ENCODE measurements at places on chromosomes 13 and 19.

GRCh38 chr13:110150384-110151101 is 156.4 kb downstream of the COL4A1 start:
- no peak for DNase-seq

GRCh38 chr19:42352301-42353259 is 27.1 kb downstream of the MEGF8 start:
- DNase-seq = no peak

- no peak for DNase-seq
Observed at GRCh38 chr13:98514288-98514687, 62.6 kb downstream of the STK24 start.

DNA sequence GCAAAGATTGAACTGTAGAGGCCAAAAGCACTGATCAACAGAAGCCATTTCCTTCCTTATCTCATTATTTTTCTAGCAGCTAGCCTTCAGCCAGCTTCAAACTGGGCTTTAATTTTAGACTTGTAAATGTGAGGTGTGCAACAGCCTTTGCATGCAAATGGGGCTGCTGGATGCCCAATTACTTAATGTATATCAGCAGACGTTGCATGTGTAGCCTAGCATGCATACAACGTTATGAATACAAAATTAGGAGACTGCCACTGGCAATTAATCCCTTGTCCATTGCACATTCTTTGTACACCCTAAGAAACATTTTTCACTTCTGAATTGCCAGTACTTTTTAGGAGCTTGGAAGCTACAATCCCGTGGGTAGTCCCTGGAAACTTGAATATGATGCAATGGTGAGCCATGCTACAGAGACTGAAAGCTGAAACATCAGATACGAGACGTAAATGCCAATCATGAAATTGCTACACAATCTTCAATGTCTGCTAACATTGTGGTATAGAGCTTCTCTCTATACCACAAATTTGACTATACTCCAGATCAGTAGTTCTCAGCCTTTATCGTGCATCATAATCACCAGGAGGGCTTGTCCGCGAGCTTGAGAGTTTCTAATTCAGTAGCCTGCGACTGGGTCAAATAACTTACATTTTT is 20.2 kb downstream of the EPSTI1 start:
- DNase-seq = no peak

DNA sequence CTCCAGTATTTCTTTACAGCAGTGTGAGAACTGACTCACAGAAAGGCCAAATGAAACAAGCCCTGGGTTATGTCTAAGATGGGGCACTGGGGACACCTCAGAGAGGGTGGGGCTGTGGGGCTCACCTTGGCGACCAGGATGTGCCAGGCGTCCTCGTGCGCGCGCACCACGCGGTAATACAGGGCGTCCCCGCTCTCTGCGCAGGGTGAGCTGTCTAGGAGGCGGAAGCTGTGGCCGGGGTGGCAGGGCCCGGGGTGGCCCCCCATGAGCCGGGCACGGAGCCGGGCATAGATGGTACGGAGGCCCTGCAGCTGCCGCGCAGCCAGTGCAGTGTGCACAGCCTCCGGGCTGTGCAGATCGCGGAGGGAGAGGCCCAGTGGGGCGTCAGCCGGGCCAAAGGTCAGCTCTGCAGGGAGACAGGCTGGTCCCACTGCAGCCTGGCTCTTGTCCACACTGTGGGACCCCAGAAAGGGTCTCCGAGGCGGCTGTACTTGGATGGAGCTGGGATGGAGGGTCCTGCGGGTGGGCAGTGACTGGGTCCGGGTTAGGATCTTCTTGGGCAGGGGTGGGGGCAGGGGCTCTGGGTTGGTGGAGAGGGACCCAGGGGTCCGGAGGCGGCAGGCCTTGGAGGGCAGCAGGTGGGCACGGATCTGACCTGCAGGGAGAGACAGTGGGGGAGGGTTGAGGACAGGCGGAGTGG is 3.4 kb downstream of the PEAK3 start:
- DNase-seq = no peak

DNA sequence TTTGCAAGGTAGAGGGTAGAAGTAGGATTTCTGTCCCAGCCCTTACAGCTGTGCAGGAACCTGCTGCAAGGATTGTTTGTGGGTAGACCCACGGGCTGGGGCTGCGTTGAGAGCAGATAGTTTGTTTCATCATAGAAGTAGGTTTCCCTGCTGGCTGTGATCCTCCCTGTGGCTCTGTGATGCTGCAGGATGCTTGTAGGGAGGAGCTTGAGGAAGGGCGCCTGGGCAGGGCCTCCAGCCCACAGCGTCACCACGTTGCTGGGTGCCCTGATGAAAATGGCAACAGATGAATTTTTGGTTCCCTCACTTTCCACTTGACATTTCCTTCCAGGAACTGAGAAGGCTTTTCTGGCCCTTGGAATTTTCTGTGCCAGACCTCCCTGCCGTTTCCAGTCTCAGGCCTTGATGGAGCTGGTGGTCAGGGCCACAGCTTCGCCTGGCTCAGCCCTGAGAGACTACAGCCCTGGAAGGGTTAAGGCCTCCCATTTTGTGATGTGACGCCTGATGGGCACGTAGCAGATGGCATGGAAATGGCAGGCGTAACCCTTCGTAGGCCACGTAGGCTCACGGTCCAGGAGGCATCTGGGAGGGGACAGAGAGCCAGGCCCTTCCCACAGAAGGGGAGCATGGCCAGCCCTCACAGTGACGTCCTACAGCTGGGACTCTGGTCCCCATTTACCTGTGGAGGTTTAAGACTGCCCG is 42.2 kb downstream of the GATAD2A start:
- no peak for DNase-seq

DNA sequence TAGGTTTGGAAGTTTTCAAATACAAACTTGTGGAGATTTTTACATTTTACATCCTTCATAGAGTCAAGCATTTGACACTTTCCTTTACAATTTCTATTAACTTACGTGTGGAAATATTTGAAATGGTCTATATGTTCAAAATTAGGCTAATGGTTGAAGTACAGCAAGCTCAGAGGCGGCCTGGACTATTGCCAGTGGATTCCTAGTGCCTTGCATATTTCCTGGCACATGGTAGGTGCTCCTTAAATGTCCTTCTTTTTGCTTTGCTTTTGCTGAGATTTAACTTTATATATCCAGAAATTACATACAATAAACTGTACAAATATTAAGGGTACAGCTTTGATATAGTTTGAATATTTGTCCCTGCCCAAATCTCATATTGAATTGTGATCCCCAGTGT is 93.9 kb downstream of the UBL3 start:
- DNase-seq = no peak

DNA sequence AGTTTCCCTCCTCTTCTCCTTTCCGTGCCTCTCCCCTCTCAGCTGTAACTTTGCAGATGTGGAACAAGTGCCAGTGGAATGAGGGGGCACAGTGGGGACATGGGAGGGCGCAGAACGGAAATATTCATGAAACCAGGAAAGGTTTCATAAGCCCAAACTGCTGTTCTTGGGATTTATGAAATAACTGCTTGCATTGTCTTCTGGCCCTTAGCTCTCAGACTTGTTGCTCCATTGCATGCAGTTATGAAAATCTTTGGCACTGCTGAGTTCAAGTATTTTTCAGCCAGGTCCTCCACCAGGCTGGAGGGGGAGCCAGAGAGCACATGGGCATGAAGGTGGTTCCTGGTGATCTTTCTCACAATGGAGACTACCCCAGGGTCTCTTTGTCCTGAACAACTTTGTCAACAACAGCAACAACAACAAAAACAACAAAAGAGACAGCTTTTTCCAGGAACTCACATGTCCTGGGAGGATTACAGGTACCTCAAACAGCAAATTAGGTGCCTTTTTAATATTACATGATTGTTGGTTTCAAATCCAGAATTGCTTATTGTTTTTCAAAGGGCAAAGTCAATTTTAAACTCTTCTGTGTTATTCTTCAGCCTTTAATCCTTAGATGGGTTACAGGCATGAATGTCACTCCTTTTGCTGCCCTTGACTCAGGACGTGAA is 1.5 kb downstream of the RGCC start:
- DNase-seq = peak; percentile 58

DNA sequence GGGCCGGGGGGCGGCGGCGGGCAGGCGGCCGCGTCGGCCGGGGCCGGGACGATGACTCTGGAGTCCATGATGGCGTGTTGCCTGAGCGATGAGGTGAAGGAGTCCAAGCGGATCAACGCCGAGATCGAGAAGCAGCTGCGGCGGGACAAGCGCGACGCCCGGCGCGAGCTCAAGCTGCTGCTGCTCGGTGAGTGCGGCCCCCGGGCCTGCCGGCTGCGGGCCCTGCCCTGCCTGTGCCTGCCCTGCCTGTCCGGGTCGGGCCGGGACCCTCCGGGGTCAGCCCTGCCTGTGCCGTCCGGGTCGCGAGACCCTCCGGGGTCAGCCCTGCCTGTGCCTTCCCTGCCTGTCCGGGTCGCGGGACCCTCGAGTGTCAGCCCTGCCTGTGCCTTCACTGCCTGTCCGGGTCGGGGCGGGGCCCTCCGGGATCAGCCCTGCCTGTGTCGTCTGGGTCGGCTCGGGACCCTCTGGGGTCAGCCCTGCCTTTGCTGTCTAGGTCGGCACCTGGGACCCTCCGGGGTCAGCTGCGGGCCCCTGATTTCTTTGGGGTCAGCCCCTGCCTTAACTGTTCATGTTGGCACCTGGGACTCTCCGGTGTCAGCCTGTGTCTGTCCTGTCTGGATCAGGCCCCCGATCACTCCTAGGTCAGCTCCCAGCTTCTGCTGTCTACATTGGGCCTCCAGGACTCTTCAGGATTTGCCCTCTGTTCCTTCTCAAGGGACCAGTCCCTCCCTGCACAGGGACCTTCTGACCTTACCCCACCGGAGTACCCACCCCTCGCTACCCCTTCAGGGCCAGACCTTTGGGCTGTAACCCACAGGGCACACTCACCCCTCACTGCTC is 659 bp downstream of the GNA11 start:
- DNase-seq = peak; percentile 22

GRCh38 chr13:79803989-79804388 is 323.0 kb downstream of the NDFIP2 start:
- DNase-seq = no peak

DNA sequence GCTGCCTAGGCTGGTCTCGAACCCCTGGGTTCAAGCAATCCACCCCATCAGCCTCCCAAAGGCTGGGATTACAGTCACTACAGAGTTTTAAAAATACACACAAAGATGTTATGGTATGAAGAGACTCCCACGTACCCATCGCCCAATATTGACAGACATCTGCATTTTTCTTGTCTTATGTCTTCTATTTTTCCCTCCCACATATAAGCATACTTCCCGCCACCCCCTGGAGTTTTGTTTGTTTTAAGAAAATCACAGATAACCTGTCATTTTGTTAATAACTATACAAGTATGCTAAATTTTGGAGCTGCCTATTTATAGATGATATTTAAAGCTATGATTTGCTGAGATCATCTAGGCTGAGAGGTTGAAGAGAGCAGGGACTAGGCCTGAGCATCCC is 6.2 kb upstream of the SMG9 start:
- no peak for DNase-seq

GRCh38 chr13:100954430-100955305 is 280.1 kb upstream of the TMTC4 start:
- no peak for DNase-seq

GRCh38 chr13:72384186-72384823 is 343.1 kb downstream of the MZT1 start:
- no peak for DNase-seq

DNA sequence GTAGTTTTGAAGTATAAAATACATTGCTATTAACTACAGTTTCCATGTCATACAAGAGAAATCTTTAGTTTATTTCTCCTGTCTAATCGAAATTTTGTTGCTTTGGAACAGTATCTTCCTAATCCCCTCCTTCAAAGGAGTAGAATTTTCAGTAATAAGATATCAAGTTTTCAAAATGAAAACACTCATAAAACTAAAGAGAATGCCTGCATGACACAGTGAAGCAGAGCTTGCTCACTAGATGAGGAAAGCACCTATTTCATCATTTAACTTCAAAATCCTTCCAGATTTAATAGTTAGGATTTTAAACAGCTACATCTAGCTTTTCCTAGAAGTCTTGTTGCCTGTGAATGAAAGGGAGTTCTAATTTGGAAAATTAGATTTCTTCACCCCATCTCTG is 80.8 kb downstream of the TNFSF11 start:
- DNase-seq = no peak

DNA sequence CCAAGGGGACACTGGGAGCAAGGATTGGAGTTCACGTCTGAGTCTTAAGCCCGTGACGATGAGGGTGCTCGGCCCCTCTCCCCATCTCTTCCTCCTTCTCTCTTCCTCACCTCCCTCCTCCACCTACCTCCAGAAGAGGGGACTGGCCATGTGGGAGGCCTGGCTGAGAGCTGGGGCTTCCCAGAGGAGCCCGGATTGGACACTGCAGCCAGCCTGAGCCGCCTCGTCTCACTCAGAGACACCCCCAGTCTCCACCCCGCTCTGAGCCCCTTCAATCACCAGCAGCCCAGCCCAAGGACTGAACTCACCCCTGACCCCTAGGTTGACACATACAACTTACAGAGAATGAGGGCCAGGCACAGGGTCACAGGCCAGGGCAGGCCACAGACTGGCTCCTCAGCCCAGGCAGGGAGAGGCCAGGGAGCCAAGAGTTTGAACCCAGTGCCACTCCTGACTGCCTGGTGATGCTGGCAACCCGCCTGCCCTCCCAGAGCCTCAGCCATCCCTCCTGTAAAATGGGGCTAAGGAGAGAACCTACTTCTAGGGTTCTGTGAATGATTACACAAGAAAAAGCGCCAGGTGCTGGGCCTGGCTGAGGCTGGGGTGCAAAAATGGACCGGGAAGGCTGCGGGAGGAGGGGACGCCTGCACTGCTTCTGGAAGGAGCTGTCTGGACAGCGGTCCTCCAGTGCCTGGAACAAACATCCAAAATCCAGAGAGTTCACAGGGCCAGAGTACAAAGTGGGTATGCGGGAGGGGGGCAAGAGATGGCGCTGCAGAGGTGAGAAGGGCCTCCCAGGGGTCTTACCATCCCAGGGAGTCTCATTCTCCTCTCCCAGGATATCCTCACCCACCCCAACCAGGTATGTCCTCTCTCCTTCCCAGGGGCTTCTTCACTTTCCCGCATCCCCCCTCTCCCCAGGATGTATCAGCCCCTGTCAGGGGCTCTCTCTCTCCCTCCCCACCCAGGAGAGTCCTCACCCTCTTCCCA is 1.1 kb downstream of the CD79A start:
- no peak for DNase-seq

DNA sequence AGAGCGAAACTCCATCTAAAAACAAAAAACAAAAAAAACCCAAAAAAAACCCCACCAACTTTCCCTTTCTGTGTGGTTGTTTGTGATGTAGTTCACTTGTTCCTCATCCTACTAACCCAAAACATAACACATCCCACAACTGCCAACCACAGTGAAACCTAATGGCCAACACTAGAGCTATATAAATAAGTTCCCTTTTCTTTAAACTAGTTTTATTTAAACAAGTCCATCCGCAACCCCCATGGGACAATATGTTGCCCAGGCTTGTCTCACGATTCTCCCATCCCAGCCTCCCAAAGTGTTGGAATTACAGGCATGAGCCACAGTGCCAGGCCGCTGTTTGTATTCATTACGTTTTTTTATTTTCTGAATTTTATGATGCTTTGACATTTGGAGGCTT is 71.2 kb upstream of the ADGRE5 start:
- no peak for DNase-seq

- DNase-seq = no peak
Observed at GRCh38 chr13:43278127-43278526, 254.7 kb downstream of the DNAJC15 start.

DNA sequence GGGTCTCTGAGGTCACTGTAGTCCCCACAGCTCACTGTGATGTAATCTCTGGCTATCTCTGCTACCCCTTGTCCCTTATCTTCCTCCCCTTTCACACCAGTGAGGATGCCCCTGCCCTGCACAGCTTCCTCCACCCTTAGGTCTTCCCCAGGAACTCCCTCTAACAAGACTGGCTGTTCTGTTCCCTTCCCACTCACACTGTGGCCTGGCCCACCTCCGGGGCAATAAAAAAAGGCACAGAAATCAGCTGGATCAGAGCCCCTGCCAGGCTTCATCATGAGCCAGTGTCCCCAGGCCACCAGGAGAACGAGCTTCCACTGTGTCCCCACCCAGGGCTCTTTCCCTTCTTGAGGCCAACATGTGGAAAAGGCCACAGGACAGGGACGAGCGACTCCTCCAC is 4.6 kb downstream of the CEACAM3 start:
- no peak for DNase-seq
